ENCODE measurements at places on chromosomes 1 and 21.

GRCh38 chr1:173532237-173532636, 55.1 kb downstream of the PRDX6 start:
- no peak for DNase-seq

GRCh38 chr1:167669209-167670124, 39.4 kb downstream of the RCSD1 start:
- DNase-seq: no peak

- DNase-seq: no peak
These were observed 472.7 kb downstream of the NPHP4 start for GRCh38 chr1:5519366-5520135.

- no peak for DNase-seq
These were observed 26.2 kb upstream of the ZC3H12A start for GRCh38 chr1:37448185-37448584.
